Activated CD4-positive, alpha-beta T cell treated with anti-CD3 and anti-CD28 coated beads, Interleukin-2, amount 50 U/mL, for 24 hours (primary cell): ENCODE measurements at places on chromosomes 4 and X.

DNA sequence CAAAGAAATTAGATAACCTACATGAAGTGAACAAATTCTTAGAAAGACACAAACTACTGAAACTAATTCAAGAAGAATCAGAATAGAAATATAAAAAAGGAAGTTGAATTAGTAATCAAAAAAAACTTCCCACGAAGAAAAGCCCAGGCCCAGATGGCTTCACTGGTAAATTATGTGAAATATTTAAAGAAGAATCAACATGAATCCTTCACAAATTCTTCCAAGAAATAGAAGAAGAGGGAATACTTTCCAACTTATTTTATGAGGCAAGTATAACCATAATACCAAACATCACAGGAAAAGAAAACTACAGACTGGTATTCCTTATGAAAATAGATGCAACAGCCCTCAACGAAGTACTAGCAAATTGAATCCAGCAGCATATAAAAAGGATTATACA lies 30.7 kb downstream of the MOSPD2 start:
- DNase-seq = no peak

DNA sequence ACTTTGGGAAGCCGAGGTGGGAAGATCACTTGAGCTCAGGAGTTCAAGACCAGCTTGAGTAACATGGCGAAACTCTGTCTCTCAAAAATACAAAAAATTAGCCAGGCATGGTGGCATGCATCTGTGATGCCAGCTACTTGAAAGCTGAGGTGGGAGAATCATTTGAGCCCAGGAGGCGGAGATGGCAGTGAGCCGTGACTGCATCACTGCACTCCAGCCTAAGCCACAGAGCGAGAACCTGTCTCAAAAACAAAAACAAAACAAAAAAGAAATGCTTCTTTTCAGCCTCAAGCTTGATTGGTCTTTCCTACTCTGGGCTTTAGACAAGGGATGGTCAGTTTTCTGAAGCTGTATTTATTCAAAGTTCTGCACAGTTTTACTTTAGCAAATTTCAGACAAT lies 15.8 kb upstream of the DHRSX start:
- DNase-seq = no peak

GRCh38 chrX:141396536-141396935 lies 154.2 kb upstream of the SPANXC start:
- DNase-seq = no peak

DNA sequence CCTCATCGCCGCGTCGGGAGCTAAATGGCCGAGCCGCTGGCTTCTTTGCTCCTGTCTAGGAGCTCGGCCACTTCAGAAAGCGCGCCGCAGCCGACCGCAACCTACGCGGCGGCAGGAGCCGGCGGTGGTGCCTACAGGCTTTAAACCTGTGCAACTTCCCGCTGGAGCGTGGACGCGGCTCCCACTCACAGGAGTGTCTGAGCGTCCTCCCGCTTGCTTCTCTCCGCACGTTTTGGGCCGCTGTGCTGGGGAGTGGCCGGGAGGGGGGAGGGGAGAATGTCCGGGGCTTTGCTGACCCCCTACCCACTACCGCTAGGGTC lies 1.0 kb downstream of the NHSL2 start:
- DNase-seq = no peak

GRCh38 chr4:43778187-43778915 lies 670.3 kb downstream of the KCTD8 start:
- no peak for DNase-seq

DNA sequence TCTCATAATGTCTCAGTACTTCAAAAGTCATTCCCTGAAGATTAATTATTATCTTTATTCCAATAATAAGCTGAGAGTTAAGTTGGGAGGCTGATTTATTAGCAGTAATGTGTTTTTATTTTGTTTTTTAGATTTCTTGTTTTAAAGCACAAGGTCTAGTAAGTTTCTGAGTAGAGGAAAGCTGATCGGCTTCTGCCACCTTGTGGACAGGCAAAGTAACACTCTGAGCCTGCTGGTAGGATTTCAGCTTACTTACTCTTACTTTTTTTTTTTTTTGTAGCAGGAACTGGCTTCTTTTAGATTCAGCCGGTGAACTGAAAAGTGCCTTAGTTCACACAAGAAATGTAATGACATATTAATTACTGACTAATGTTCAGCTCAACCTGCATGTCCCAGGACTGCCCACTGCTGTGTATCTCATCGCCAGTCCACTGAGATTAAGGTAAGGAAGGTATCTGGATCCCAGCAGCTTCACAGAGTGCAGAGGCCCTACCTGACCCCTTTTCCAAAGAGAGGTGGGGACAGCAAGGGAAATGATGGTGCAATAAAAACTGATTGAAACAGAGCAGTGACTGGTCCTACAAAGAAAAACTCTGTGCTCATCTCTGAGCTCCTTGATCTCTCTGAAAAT lies 126.5 kb downstream of the ADGRA3 start:
- DNase-seq = peak; percentile 28

- DNase-seq = no peak
These were observed 565.6 kb upstream of the EPHA5 start for GRCh38 chr4:66235876-66236275.

GRCh38 chr4:73006286-73006990 lies 63.1 kb downstream of the COX18 start:
- DNase-seq = no peak

- no peak for DNase-seq
These were observed 988 bp upstream of the SRD5A3 start for GRCh38 chr4:55345054-55345453.

GRCh38 chr4:85607624-85608023 lies 132.7 kb downstream of the ARHGAP24 start:
- no peak for DNase-seq

GRCh38 chr4:114108869-114109268 lies 129.4 kb upstream of the ARSJ start:
- no peak for DNase-seq

- no peak for DNase-seq
These were observed 118.0 kb downstream of the SLC2A9 start for GRCh38 chr4:9903317-9903716.

DNA sequence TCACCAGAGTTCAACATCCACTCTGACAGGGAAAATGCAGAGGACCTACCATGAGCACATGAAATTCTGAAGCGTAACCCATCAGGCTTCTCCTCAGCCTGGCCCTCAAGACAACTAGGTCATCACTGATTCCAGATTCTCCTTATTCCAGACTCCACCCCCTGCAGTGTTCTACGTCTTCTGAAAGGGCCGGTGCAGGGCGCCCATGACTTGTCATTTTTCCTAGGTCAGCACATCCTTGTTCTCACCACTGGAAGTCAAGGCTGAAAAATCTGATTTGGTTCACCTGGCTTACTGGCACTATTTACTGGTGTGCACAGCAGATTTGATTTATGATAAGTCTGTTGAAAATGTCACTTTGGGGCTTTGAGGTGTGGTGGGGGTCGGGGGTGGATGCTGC lies 140.9 kb upstream of the KLF3 start:
- DNase-seq = no peak

DNA sequence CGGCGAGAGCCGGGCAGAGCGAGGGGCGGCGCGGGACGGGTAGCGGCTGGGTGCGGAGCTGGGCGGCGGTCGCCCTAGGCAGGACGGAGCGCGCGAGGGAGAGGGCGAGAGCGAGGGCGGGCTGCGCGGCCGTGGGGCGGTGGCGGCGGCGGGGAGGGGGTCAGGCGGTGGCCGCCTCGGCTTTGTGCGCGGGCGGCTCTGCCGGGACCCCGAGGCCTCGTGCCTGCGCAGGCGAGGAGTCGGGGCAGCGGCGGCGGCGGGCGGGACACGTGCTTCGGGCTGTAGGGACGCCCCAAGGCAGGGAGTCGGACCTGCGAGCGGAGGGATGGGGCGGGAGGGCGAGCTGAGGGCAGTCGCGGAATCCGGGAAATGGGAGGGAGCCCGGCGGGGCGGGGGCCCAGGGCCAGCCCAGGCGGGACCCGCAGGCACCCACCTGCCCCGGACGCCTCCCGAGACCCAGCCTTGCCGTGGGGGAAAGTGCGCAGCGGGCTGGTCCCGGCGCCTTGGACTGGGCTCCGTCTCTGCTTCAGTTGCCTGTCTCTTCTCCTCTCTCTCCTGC lies 465 bp downstream of the BMPR1B start:
- no peak for DNase-seq

DNA sequence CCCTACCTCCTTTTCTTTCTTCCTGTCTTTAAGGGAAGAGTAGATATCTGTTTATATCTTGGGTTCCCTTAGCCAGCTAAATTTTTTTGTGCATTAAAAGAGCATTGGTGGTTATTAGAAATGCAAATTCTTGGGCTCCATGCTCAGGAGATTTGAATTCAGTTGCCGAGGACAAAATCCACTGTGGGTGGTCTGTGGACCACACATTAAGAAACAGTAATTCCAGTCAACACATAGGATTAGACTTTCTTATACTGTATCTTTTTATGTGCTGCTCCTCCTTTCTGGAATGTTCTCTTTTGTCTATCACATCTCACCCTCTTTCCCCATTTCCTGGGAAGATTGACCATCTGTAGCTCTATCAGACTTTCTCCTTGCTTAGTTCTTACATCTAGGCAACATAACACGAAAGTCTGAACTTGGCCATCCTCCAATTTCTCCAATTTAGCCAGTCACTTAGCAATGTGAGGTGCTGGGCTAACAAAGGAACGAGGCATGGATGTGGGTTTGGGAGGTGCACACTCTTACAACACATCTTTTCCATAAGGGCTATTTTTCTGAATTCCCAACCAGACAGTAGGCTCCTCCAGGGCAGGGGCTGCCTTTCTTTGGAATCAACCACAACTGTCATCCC lies 5.3 kb upstream of the PDLIM3 start:
- no peak for DNase-seq

DNA sequence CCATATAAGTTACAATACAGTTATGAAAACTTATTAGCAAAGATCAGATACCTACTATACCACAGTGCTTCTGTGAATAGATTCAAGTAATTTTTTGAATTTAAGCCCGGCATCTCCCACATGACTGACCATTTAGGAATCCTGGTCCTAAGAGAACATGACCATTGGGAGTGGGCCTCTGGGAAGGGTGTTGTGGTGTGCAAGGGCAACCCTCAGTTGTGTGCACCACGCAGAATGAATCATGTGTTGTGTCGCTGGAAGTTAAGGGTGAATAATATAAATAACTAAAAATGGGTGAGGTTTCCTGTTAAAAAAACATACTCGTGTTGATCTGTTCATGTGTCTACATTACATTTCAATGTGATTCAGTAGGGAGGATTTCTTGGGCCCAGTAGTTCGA lies 15.5 kb downstream of the CPE start:
- no peak for DNase-seq

- DNase-seq = no peak
These were observed 21.4 kb upstream of the ANXA10 start for GRCh38 chr4:168070903-168071302.

GRCh38 chr4:94660614-94661013 lies 97.1 kb upstream of the BMPR1B start:
- DNase-seq = no peak

DNA sequence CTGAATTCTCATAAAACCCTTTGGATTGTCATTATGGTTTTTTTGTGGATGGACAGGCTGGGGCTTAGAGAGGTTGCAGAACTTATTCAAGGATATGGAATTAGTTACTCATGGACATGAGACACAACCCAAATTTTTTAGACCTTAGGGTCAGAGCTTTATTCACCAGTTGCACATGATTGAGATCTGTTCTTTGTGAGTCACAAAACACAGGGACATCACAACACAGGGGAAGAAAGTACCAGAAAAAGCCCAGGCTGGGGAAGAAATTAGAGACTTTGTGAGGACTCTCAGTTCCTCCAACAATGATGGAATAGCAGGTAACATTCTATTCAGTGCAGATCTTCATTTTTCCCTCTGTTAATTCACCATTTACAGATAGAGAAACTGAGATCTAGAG lies 602.4 kb upstream of the CPEB2 start:
- DNase-seq = no peak

DNA sequence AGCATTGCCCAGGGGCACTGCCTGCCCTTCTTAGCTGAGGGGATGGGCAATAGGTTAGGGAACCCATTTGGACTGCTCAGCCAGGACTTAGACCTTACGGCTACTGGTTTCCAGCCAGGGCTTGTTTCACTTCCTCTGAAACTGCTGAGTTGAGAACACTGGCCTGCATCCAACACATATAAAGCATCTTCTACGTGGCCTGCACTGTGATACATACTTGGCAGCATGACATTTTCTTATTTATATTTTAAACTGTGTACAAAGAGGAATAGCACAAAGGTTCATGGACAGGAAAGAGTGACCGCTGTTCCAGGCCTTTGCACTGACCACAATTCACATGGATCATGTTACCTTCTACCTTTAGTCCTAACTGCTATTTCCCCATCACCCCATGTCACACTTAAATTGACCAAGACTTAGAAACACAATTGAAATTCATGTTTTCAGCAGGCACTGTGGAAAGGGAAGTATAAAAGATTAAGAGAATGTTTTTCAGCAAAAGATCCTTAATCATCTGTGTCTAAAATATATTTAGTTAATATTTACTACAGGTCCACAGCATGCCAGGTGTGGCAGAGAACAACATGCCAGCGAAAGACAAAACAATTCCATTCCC lies 43.7 kb downstream of the NLGN4X start:
- DNase-seq = no peak

DNA sequence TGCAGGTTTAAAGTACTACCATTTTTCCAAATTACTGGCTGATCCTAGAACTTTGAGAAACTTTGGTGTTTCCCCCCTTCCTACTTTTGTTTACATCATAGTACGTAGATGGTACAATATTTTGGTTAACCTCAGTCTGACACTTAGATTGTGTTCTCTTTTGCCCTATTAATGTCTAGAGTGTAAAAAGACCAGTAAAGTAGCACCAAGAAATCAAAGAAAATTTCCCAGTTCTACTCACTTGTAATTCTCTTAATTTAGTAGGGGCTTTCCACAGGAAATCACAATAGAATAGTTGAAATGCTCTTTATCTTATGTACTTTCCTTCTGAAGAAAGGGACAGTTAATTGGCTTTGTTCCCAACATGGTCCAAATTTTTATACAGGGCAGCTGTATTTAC lies 51.6 kb downstream of the NFKB1 start:
- DNase-seq = no peak

- DNase-seq = no peak
These were observed 117.1 kb upstream of the BMP3 start for GRCh38 chr4:80913381-80913780.
